ENCODE measurements at places on chromosomes 12 and 14.

DNA sequence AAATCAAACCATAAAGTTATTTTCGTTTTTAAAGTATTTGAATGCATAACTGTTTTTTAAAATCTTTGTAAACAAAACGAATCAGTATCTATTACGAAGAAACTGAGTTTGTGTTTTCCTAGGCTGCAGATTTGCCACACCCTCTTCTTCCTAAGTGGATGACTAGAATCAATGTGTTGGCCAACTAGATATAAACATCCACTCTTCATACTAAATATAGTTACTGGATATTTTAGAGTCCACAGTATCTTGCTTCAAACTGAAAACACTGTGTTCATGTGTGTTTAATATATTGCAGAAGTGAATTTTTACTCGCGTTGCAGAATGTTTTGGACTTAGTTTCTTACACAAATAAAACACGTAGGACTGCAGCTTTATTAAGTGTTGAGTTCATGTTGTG lies 63.2 kb downstream of the KLHL28 start:
- peak; percentile 11 for DNase-seq

DNA sequence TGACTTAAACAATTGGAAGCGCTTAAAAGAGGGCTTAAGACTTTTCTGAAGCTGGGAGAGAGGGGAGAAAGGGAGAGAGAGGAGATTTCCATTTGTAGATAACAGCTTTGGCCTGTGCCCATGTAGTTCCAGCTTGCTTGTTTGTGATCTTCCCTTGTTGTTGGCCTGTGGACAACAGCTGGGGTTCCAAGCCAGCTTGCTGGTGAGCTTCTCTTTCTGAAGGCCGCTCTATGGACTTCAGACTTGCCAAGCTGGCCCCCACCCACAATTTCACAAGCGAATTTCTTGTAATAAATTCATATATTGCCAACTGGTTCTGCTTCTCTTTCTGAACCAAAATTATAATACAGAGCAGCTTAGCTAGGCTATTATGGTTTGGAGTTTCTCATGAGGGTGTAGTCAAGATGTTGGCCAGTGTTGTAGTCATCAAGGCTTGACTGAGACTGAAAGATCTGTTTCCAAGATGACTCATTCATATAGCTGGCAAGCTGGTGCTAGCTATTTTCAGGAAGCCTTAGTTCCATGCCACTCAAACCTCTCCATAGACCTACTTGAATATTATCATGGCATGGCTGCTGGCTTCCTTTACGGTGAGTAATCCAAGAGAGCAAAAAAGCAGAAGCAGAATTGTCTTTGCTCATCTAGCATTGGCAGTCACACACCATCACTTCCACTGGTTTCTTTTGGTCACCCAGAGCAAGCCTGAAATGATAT lies 89.4 kb downstream of the ATP23 start:
- peak; percentile 64 for DNase-seq

GRCh38 chr14:51004801-51005526 lies 60.7 kb upstream of the PYGL start:
- DNase-seq: peak; percentile 70

DNA sequence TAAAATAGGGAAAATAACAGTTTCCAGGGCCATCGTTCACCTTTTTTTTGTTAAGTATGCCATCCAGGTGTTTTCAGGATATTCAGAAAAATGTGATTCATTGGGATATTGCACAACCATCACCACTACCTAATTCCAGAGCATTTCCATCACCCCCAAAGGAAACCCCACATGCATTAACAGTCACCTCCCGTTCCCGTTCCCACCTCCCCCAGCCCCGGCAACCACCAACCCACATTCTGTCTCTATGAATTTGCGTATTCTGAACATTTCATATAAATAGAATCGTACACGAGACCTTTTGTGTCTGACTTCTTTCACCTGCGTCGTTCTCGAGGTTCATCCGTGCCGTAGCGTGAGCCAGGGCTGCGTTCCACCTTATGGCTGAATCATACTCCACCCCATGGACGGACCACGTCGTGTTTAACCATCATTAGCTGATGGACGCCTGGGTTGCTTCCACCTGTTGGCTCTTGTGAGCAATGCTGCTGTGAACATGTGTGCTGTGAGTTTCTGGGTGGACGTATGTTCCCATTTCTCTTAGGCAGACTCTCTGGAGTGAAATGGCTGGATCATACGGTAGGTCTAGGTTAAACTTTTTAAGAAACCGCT lies 51.0 kb upstream of the NCOR2 start:
- DNase-seq: no peak

GRCh38 chr14:73241481-73242165 lies 4.3 kb downstream of the PAPLN start:
- no peak for DNase-seq

GRCh38 chr12:26032290-26032689 lies 73.8 kb downstream of the RASSF8 start:
- DNase-seq: no peak

- DNase-seq: peak; percentile 79
Observed at GRCh38 chr12:95169368-95169767, 47.9 kb downstream of the FGD6 start.

DNA sequence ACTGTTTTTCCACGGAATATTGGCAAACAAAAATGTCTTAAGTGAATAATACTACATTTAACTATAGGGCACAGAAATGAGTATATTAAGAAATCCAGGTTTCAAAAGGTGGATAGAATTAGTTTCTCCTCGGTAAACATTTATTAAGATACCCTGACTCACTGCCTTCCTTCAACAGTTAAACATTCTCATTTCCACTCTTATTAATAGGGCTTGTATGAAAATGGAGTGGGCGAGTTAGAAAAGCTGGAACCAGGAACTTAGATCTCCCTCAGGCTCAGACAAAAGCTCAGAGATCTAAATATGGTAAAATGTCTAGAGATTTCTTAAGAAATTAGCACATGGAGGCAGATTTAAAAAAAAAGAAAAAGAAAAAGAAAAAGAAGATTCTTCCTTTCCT lies 78.8 kb downstream of the RMST start:
- no peak for DNase-seq

DNA sequence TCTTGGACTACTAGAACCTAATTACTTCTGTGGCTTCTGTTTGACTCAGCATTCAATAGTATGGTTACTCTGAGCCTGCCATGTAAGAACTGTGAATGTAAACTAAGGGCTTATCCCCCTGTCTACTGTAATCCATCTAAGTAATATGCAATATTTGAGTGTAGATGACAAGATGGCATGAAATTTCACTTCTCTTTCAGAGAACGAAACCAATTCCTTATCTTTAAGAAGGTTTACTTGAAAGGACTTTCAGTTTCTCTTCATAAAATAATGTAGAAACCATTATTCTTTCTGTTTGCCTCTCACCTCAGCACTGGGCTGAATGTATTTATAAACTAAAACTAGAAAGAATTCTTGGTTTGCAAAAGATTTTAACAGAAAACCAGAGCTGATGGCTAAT lies 60.4 kb upstream of the ARID2 start:
- no peak for DNase-seq

DNA sequence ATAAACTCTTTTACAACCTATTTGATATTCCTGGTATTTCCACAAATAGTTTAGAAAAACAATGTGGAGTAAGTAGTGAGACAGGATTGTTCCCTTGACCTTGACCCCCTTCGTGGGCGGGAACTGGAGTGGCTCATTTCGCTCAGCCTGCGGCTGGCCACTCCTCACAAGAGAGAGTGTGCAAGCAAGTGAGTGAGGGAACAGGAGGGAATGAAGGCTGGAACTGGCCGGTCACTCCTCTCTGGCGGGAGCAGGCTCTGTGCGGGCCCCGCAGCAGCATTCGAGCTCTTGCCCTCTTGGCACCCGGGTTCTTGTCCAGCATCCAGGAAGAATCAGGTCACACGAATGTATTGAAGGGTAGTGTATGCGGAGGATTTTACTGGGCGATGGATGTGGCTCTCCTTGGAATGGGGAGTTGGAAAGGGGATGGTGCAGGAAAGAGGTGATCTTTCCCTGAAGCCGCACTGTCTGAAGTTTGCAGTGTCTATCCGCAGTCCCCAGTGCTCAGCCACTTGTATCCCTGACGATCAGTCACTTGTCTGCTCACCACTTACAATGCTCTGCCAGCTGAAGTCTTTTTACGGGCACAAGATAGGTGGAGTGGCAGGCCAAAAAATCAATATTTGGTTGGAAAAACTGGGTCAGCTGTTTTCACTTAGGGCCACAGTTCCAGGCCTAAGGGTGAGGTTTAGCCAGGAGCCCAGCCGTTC lies 28.0 kb upstream of the TXNRD1 start:
- no peak for DNase-seq

DNA sequence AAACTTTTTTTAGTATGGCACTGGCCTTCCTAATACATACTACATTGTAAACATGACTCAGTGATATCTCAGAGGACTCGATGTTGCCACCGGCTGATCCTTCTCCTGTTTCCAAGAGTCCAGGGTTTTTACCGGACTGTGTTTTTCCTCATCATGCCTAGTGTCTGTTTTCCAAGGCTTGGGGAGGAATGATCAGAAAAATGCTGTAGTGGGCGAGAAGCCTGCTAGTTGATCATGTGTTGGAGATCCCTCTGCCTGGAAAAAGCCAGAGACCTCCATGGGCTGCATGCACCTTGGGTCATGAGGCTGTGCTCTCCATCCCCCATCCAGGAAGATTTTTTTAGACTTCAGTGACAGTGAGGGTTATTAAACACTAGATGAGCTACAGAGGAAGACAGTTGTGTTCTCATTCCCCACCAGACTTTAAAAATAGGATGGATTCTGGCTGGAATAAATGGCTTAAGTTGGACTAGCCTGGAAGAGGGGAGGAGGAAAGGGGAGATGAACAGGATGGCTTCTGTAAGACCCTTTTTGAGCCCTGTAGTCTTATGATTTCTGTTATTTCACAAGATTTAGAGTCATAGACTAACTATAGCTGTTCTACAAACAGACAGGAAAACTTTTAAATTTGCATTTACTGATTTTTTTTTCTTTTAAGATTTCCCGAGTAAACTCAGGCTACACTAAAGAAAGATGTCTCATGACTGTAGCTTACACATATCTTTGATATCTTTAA lies 145.7 kb downstream of the SAMD4A start:
- DNase-seq: peak; percentile 43

DNA sequence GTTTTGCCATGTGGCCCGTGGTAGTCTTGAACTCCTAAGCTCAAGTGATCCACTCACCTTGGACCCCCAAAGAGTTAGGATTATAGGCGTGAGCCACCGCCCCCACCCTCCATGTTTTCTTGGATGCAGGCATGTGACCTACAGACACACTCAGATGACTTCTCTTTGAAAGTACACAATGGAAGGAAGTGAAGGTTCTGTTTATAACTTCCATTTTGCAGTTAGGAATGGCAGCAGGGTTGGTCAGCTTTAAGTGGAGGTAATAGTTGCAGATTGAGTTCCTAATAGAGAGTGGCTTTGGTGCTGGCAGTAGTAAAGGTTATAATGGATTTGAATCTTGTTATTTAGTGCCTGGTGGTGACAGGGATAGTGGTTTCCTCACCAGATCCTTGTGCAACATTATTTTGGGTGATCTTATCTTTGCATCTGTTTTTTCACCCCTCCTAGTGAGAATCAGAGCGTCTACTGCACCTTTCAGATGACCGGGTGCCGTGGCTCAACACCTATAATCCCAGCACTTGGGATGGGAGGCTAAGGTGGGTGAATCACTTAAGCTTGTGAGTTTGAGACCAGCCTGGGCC lies 15.3 kb downstream of the LARP4 start:
- no peak for DNase-seq

- no peak for DNase-seq
Observed at GRCh38 chr12:67290378-67290777, 21.2 kb downstream of the CAND1 start.

DNA sequence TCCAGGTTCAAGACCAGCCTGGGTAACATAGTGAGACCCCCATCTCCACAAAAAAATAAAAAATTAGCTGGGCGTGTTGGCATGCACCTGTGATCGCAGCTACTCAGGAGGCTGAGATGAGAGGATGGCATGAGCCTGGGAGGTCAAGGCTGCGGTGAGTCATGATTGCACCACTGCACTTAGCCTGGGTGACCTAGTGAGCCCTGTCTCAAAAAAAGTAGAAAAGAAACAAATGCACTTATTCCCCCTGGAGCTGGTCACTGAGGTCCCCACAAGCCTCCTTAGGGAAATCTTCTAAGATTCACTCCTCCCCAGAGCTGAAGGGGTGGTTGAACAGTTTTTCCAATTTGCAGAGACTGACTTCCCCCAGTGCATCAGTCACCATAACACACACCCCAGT lies 1.6 kb downstream of the CD9 start:
- DNase-seq: peak; percentile 24

- DNase-seq: no peak
Observed at GRCh38 chr14:68756000-68756481, 36.8 kb downstream of the ZFP36L1 start.

GRCh38 chr12:109288571-109288970 lies 20.5 kb downstream of the FOXN4 start:
- DNase-seq: no peak

DNA sequence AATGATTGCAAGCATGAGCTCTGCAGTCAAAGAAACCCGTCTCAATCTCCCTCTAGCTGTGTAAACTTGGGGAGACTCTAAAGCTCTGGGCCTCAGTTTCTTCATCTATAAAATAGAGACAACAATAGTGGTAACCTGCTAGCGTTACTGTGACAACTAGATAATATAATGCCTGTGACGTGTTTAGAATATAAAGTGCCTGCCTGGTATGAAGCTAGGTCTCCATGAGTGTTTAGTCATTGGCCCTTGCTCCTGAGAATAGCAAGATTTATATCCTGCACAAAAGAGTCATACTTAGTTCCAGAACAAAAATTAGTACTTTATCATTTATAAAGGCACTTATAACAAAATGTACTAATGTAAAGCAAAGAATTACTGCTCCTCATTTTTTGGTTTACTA lies 8.8 kb upstream of the DCP1B start:
- no peak for DNase-seq

GRCh38 chr14:101947577-101947903 lies 16.8 kb upstream of the DYNC1H1 start:
- DNase-seq: no peak

- no peak for DNase-seq
Observed at GRCh38 chr12:89710873-89711750, 2.5 kb upstream of the ATP2B1 start.

DNA sequence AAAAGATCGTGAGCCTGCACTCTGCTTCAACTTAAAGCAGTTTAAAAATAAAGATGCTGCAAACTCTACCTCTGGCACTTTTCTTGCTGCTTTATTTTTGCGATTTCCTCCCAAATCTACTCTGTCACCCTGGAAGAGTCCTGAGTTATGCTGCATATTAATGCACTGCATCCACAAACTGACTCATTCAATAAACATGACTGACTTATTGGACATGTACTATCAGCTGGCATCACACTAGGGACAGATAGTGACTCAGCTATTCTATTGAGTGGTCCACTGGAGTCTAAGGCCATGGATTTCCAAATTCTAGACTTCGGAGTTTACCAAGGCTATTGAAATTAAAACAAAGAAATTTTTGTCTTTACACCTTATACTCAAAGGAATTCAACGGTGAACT lies 90.7 kb upstream of the PTPRR start:
- peak; percentile 1 for DNase-seq

- no peak for DNase-seq
Observed at GRCh38 chr12:19801941-19802340, 362.6 kb downstream of the AEBP2 start.

DNA sequence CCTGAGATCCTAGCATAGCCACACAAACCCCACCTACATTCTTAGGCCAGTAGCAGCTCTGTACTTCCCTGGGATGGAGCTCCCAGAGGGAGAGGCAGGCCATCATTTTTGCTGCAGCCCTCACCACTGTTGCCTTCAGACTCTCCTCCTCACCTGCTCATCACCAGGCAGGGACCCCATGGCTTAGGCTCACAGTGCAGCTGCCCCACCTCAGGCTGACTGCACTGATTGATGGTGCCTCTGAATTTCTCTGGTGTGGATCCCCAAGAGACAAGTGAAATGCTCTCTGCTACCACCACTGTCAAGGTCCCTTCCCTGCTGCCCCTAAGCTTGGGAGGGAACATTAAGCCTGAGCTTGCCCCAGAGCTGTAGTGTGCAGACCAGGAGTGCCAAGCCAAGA lies 76.2 kb downstream of the TMTC3 start:
- no peak for DNase-seq
